ENCODE measurements at places on chromosomes 1 and 21.

DNA sequence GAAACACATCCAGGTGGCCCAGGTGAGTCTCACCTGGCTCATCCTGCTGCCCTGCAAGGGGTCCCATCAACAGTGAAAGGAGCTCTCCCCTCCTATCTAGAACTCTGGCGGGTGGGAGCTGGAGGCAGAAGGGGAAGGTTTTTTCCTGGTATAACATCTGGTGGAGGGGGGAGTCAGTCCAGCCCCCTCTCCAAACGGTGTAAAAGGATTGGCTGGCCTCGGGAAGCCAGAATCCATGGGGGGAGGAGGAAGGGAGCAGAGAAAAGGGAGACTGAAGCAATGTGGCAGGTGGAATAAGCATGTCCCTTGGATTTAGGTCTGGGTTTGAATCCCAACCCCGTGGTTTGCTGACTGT, 1.2 kb upstream of the CAMK2N1 start:
- DNase-seq = no peak

GRCh38 chr1:70963374-70963773, 84.2 kb downstream of the PTGER3 start:
- no peak for DNase-seq

- DNase-seq = no peak
Observed at GRCh38 chr1:44670751-44671640, 3.3 kb downstream of the TMEM53 start.

GRCh38 chr1:183914276-183914675, 109.4 kb downstream of the RGL1 start:
- DNase-seq = no peak

- peak; percentile 57 for DNase-seq
Observed at GRCh38 chr1:91282695-91283420, 121.8 kb downstream of the HFM1 start.

DNA sequence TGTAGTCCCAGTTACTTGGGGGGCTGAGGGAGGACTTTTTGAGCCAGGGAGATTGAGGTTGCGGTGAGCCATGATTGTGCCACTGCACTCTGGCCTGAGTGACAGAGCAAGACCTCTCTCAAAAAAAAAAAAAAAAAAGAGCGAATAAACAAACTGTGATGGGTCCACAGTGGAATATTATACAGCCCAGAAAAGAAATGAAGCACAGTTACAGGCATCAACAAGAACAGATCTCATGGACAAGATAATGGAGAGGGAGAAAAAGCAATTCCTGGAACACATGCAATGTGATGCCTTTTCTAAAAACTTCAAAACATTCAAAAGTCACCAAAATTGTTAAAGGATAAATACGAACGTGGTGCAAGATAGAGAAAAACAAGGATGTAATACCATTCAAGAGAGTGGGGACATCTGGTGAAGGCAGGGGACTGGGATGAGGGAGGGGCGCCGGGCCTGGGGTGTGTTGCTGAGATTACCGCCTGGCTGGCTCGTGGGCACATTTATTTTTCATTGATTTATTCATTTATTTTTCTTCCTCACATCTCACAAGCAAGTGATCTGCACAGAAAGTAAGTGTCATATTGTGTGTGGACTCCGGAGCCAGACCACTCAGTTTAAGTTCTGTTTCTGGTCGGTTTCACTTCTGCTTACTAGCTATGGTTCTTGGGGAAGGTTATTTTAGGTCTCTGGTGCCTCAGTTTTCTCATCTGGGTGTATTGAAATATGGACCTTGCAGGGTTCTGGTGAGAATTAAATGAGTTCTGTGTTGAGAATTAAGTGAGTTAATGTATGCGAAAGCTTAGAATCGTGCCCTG, 30.1 kb downstream of the ABCG1 start:
- DNase-seq = no peak

GRCh38 chr1:223765719-223766340, 53.5 kb downstream of the CAPN2 start:
- DNase-seq = no peak

All from stimulated activated CD4-positive, alpha-beta T cell treated with anti-CD3 and anti-CD28 coated beads, Interleukin-15, amount 100 ng/mL, for 24 hours (primary cell).